Tongue (tissue), 3 donors: ENCODE measurements at places on chromosomes 3 and 15. TPM values are rescaled to one million over a fixed set of nuclear protein-coding genes. Genes with fewer than 3 reads are reported as not detected.

CFAP20DC gene
- total RNA-seq = 4.2 TPM

ARHGAP11A gene
- 11.1 TPM for total RNA-seq

- no peak for DNase-seq
Measured at GRCh38 chr15:90765966-90766365, 48.8 kb downstream of the BLM start.

- DNase-seq = peak; percentile 26
Measured at GRCh38 chr3:140911822-140912221, 29.8 kb upstream of the SLC25A36 start.

GRCh38 chr15:38867556-38867955 lies 302.9 kb upstream of the RASGRP1 start:
- no peak for DNase-seq
